ENCODE measurements at places on chromosomes 3 and 15.

- DNase-seq, result no peak
These were observed 297.9 kb downstream of the OTOL1 start for GRCh38 chr3:161794551-161794950.

- no peak for DNase-seq
These were observed 12.4 kb downstream of the RBPMS2 start for GRCh38 chr15:64763021-64763420.

GRCh38 chr15:38525489-38525888 lies 39.1 kb downstream of the RASGRP1 start:
- no peak for DNase-seq

DNA sequence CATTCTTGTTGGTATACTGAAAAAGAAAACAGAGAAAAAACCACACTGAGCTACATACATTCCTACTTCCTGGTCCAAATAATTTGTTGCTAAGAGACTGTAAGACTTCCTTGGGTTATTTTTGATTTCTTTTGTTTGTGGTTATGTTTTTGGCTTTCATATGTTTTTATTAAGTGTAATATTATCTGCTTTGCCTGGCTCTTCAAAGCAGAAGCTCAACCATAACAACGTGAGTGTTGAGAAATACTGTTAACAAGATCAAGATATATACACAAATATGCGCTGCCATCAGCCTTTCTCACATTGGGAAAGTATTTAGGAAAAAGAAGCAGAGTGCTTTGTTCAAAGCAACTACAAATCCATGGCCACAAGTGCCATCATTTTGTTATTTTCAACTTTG lies 556.2 kb upstream of the CBLB start:
- peak; percentile 72 for DNase-seq

DNA sequence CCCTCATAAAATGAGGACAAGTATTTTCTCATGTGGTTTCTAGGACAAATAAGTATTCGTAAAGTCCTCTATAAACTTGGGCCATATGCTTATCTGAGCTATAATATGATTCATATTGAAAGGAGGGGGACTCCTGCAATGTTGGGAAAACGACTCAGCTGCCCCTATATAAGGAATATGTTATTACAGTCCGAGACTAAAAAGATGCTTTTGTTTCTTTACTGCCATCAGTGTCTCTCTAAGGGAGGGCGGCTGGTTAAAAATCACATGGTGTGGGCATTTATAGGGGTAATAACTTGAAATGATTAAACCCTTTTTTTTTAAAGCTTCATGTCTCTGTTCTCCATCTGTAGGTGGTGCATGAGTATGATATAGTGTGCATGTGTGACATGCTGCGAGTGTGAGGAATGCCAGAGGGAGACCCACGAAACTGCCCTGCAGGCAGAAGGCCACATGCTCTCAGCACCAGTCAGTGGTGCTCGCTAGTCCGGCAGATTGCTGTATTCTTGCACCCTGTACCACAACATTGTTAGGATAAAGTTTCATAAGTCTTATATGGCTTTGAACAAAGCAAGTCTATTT lies 256.0 kb upstream of the CTDSPL start:
- DNase-seq, result no peak

DNA sequence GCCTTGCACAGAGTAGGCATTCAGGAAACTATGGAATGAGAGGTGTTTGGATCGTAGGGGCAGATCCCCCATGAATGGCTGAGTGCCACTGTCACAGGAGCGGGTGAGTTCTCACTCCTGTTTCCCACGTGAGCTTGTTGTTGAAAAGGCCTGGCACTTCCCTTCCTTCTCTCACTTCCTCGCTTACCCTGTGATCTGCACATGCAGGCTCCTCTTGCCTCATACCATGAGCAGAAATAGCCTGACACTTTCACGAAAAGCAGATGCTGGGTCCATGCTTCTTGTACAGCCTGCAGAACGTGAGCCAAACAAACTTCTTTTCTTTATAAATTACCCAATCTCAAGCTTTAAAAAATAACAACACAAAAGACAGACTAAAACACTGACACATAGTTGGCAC lies 55.4 kb downstream of the AGBL1 start:
- no peak for DNase-seq

DNA sequence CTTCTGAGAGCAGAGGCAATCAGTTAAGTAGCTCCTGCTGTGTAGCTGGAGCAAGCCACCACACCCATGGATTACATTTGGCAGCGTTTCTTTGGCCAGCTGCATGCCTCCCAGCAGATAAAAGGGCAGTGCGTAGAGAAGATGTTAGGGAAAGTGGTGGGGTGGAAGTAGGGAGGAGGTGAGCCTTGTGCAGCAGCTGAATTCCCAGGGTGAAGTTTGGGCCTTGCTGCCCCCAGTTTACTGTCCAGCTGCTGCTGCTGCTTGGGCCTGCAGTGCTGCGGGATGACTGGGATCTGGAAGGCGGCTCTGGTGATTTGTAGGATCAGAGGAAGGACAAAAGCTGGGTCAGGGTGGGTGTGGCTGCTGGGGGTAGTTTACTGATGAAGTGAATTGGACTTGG lies 318.7 kb upstream of the C2CD4B start:
- DNase-seq, result peak; percentile 72

DNA sequence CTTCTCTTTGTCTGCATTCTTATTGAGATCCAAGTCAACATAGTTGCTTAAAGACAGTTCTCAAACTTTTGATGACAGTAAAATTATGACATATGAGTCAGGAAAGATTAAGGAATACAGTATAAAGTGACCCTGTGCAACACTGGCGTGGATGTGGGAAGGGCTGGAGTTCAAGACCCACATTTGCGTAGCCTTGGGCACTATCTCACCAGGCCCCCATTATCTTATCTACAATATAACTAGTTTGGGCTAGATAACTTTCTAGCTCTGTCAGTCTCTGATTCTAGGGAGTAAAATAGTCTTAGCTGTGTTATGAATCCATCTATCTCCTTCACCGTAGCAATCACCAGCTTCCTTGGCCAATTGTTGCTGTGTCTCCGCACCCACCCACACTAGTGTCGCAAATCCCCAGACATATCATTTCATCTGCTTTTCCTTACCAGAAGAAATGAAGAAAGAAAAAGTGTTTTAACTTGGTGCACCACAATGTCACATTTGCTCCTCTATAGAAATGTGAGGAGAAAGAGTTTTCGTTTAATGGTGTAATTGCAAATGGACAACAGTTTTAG lies 14.9 kb upstream of the TM4SF4 start:
- no peak for DNase-seq

GRCh38 chr3:78506061-78506460 lies 1261.7 kb downstream of the ROBO1 start:
- no peak for DNase-seq

DNA sequence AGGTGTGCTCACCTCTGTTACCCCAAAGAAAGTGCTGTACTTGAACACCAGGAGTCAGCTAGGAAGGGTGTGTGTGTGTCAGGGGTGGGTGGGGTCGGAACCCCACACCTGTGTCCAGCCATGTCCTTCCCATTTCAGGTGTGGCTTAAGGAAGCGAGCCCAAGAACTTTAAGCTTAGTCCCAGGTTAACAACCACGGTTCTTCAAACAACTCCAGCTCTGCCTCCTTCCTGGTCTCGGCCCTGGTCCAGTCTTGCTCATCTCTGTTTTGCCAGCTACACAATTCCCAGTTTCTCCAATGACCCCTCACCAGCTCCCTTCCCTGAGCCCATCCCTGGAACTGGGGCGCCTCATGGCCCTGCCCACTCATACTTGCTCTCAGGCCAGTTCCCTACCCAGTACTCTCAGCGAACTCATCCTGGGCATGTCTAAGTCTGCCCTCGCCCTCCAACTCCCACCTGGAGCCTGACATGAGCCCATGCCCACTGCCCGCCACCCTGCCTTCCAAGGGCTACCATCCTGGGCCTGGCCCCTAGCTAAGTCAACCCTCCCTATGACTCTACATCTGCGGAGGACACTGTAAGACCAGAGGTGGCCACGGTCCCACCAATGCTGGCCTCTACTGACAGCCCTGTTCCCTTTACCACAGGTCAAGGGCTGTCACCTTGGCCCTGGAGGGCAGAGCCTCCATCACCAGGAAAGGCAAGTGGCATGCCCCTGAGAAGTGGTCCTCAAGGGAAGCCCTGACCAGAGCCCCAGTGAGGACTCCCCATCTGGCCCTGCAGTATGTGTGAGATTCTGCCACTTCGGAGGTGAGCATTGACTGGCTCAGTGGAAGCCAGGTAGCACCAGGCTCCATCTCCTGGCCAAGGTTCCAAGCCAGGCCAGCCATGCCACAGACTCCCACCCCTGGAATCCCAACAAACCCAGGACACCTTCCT lies 9.2 kb downstream of the POC1A start:
- DNase-seq, result no peak

DNA sequence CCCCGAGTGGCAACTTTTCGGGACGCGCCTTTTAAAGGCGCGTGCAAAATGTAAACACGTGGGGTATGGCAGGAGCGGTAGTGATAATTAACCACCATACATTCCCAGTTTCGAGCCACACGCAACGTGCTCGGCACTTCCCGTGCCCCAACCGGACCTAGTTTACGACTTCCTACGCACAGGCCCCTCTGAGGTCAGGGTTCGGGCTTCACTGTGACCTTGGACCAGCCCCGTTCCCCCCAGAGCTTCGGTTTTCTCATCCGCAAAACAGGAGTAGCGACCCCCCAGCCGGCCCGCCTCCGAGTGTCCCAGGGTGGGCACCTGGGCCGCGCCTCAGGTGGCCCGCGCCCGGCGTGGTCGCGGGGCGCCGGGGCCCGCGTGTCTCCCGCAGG lies 451 bp downstream of the CHCHD4 start:
- DNase-seq, result peak; percentile 44

- DNase-seq, result peak; percentile 11
These were observed 74.8 kb downstream of the DNASE1L3 start for GRCh38 chr3:58135712-58136543.

DNA sequence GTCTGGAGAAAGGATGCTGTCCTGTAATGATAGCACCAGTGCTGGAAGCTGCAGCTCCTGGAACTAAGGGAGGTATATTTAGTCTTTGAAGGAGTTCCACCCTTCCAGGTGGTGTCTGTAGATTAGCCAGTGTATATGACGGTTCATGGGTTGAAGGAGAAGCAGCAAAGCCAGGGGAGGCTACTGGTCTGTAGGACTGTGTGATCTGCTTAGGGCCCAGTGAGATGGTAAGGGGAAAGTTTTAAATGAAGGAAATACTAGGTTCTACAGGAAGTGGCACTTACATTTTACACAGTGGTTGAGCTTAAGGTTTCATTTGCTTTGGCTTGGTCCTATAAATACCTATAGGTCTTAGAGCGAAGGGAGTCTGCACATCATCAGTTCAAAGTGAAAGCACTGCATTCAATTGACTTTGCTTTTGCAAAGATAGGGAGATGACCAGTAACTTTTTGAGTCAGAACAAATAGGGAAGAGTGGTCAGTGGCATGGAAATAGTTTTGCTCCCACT lies 5.6 kb downstream of the SLC25A38 start:
- no peak for DNase-seq

DNA sequence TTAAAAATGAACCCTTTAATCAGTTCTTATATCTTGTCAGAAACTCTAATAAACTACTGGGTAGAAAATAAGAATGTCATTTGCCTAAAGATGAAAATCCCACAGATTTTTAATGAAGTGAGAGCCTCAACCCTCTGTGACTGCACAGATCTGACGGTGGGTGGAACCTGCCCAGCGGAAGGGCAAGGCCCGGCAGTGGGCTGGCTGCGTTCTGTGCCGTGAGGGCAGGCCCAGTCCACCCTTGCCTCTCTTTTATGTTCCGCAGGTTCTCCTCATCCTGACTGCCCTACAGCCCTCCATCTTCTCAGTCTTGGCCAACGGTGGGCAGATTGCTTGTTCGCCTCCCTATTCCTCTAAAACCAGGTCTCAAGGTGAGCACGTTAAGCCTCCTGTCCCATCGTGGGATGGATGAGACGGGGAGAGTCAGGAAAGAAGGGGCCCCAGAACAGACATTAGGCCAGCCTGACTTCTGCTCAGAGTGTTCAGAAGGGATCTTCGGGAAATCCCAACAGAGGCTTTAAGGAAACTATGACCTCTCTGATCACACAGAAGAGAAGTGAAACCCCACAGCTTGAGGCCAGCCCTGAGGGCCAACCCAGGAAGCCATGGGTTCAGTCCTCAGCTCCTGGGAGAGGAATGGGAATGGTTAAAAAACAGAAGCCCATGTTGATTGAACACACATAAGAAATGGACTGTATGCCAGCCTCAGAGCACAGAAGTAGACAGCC lies 16.0 kb downstream of the SLC51A start:
- DNase-seq, result no peak

DNA sequence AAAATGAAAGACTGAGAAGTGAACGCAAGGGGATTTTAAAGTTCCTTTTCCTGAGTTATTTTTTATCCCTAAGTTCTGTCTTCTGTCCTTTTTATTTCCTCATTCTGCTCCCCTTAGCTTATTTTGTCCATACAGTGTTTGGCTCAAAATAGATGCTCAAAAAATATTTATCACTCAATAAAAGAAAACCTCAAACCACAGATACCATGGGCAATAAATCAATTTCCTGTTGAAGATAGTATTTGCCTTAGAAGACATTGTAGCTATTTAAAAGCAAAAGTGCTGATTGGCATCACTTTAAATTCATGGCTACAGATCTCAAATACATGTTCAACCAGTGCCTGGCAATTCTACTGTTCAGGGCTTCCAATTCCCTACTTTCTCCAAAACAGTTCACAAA lies 316.5 kb upstream of the ADAMTS9 start:
- DNase-seq, result no peak

- peak; percentile 84 for DNase-seq
These were observed 4.0 kb upstream of the SMCO1 start for GRCh38 chr3:196518966-196519717.

GRCh38 chr15:101326462-101327146 lies 31.6 kb upstream of the SNRPA1 start:
- DNase-seq, result no peak

DNA sequence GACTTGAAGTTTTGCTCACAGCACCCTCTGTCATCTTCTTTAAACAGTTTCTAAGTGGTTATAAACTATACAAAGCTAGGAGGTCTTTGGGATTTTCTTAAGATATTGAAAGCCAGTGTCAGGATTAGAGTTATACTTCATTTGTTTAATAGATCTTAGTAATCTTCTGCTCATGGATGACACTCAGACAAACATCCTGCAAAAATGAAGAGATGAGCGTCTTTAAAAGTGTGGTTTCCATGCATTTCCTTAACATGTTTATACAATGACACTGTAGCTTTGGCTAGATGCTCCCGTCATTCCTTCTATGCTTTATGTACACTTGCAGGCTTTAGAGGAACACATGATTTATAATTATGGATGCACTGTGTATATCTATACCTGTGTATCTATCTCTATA lies 182.2 kb downstream of the NAALADL2 start:
- no peak for DNase-seq

- DNase-seq, result peak; percentile 100
These were observed 1.1 kb upstream of the PLD1 start for GRCh38 chr3:171811295-171811912.

GRCh38 chr3:124935264-124935663 lies 713 bp upstream of the MUC13 start:
- DNase-seq, result no peak

All from fibroblast of mammary gland (primary cell).